Natural killer cell treated with Interleukin-12 subunit alpha and Interleukin-12 subunit beta and Interleukin-15 and Interleukin-18, amount 100 ng/mL, for 72 hours (primary cell): ENCODE measurements at places on chromosomes 12 and 14. TPM values are rescaled to one million over a fixed set of nuclear protein-coding genes. Genes with fewer than 3 reads are reported as not detected.
A peak's percentile ranks its signal among the peaks of the same experiment; 100 is the strongest.

DNA sequence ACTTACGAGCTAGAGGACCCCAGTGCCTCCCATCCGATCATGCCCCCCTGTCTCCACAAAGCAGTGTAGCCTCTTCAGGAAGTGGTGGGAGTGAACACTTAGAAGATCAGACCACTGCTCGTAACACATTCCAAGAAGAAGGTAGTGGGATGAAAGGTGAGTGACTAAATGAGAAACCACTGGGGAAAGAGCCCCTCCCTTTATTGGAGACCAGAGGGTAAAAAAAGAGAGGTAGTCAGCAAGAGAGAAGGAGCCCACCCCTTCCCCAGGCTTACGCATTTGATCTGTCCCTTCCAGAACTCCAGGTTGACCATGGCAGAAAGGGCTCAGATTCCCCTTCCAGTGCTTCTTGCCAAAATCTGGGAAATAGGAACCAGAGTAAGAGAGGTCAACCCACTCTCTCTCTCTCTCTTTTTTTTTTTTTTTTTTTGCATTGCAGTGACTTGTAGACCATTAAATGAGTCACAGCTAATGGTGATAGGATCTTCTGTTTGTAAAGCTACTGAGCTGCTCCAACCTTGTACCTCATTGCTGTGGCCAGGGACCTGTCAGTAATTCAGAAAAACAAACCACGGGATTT lies 165.4 kb downstream of the GCH1 start:
- H3K4me3 ChIP-seq, result peak overlapping the region; percentile 6
- no peak for DNase-seq
- H3K27me3 ChIP-seq, result peaks cover 41% of the 10 kb centered on the region

GRCh38 chr12:87827638-87828264 lies 201.4 kb downstream of the C12orf50 start:
- no peak overlapping the region for H3K4me3 ChIP-seq
- H3K27ac ChIP-seq, result no peak overlapping the region
- DNase-seq, result no peak
- H3K27me3 ChIP-seq, result no peaks in the 10 kb centered on the region

DNA sequence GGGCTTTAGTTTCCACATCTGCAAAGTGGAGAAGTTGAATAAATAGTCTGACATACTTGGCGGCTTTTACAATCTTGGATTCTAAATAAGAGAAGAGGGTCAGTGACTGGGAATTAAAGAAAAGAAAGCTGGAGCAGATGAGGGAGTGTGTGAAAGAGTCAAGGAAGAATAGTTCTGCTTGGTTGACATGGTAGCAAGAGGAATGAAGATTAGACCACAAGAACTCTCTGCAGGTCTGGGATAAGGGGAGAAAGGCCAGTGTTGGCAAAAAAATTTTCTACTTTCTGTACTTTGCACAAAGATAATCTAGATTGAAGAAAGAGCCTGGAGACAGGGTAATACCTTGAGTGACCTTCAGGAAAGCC lies 5.9 kb downstream of the ITGB7 start:
- peak overlapping the region; percentile 79 for H3K4me3 ChIP-seq
- peak overlapping the region; percentile 62 for H3K27ac ChIP-seq
- peaks cover 61% of the 10 kb centered on the region for H3K4me1 ChIP-seq
- H3K27me3 ChIP-seq, result no peaks in the 10 kb centered on the region

DNA sequence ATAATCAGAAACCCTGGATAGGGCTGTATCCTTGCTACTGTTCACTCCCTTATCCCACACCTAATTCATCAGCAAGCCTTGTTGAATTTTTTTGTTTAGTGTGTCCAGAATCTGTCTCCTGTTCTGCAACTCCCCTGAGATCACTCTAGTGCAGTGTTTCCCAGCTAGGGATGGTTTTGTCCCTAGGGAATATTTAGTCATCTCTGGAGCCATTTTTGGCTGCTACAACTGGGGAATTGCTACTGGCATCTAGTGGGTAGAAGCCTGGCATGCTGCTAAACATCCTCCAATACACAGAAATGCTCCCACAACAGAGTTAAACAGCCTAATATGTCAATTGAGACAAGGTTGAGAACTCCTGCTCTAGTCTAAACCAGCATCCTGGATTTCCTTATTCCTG lies 248.0 kb downstream of the NPAS3 start:
- no peaks in the 10 kb centered on the region for H3K27me3 ChIP-seq
- DNase-seq, result no peak
- H3K4me3 ChIP-seq, result no peak overlapping the region

- peaks cover 56% of the 10 kb centered on the region for H3K4me1 ChIP-seq
- no peak overlapping the region for H3K27ac ChIP-seq
- H3K4me3 ChIP-seq, result peak overlapping the region; percentile 61
- no peaks in the 10 kb centered on the region for H3K36me3 ChIP-seq
- H3K27me3 ChIP-seq, result no peaks in the 10 kb centered on the region
- no peak for DNase-seq
Observed at GRCh38 chr14:91830777-91831176, 36.6 kb downstream of the TC2N start.

The BDKRB2 gene
- total RNA-seq, result not detected

DNA sequence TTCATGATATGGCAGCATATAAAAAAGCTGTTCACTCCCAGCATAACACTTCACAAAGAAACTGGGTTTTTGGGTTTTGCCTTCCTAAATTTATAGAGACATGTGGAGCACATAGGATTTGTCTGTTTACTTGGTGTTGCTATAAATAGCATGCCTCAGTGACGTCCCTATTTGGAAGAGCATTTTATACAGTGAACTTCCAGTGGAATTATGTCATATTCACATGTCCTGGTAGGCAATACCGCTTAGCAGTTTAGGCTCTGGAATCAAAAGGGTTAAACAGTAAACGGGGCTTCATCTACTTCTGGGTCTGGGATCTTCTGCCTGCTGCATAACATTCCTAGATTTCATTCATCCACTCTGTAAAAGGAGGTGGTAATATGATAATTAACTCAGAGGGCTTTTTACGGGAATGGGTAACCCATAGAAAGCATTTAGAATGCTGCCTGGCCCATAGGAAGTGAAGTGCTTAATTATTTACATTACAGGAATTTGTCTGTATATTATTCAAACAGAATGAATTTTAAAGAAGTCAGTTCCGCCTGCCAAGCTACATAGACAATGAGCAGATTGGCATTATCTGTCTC lies 396.1 kb downstream of the TMTC2 start:
- H3K27ac ChIP-seq, result no peak overlapping the region
- H3K27me3 ChIP-seq, result no peaks in the 10 kb centered on the region
- no peak overlapping the region for H3K4me3 ChIP-seq
- DNase-seq, result no peak

The SOX5 gene
- total RNA-seq, result 3.0 TPM

- no peaks in the 10 kb centered on the region for H3K4me1 ChIP-seq
- H3K27ac ChIP-seq, result no peak overlapping the region
- H3K27me3 ChIP-seq, result no peaks in the 10 kb centered on the region
- H3K4me3 ChIP-seq, result no peak overlapping the region
- DNase-seq, result no peak
Observed at GRCh38 chr14:45185100-45185814, 49.5 kb downstream of the FANCM start.

GRCh38 chr12:18151036-18151435 lies 61.0 kb upstream of the RERGL start:
- no peak overlapping the region for H3K4me3 ChIP-seq
- H3K27ac ChIP-seq, result no peak overlapping the region
- no peaks in the 10 kb centered on the region for H3K27me3 ChIP-seq
- no peaks in the 10 kb centered on the region for H3K36me3 ChIP-seq
